ENCODE measurements at places on chromosomes 4 and X. TPM values are rescaled to one million over a fixed set of nuclear protein-coding genes. Genes with fewer than 3 reads are reported as not detected.

DNA sequence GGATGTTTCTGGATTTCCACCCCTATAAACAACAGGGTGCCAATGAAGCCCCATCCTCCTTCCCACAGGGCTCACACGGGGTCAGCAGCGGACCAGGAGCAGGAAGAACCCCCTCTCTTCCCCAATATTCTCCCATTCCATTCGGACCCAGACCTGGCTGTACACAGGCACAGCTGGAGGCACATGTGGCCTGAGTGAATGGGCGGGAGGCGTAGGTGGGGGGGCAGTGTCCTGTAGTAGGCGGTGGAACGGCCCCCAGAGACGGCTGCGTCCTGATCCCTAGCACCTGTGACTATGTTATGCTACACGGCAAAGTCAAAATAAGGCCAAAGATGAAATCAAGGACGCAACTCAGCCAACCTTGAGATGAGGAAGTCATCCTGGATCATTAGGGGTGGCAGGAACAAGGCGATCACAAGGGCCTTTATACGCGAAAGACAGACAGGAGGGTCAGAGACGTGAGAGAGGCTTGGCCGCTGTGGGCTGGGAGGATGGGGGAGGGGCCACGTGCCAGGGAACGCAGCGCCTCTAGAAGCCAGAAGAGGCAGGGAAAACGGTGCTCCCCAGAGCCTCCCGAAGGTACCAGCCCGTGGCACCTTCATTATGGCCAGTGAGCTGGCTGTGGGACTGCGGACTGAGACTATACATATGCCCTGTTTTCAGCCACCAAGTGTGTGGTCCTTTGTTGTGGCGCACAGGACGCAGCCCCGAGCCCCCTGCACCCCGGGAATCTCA lies 75.6 kb downstream of the WFS1 start:
- H3K36me3 ChIP-seq, result no peaks in the 10 kb centered on the region
- H3K4me3 ChIP-seq, result no peak overlapping the region
- H3K27ac ChIP-seq, result no peak overlapping the region
- H3K4me1 ChIP-seq, result no peaks in the 10 kb centered on the region
- DNase-seq, result no peak

DNA sequence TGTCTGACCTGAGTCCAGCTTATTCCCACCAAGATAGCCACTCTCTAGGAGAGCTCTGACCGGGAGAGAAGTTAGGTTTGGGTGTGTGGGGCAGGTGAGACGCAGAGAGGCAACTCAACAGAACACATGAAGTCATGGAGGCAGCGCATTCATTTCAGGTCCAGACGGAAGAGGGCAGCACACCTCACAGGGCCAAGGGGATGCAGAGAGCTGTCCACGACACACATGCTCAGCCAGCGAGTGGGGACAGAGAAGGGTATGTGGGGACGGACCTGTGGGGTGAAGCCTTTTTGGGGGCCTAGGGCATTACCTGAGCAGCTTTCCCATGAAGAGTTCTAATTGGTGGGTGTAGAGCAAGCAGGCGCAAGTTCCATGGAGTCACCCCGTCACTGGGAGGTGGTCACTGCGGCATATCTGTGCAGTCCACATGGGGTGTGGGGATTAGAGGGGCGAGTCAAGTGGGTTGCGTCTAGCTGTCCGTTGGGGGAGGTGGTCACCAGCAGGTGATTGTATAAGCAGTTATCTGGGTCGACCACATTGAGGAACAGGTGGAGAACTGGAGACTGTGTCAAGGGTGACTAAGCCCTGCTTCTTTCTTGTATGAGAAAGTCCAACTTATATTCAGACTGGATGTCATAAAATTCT lies 24.3 kb upstream of the UXT start:
- no peaks in the 10 kb centered on the region for H3K4me1 ChIP-seq
- no peak for DNase-seq

NXF3 gene
- total RNA-seq, result not detected

GRCh38 chr4:80610199-80610598 lies 274.7 kb downstream of the CFAP299 start:
- no peak for DNase-seq
- H3K36me3 ChIP-seq, result no peaks in the 10 kb centered on the region
- no peak overlapping the region for H3K4me3 ChIP-seq
- H3K4me1 ChIP-seq, result no peaks in the 10 kb centered on the region
- H3K27ac ChIP-seq, result no peak overlapping the region

DNA sequence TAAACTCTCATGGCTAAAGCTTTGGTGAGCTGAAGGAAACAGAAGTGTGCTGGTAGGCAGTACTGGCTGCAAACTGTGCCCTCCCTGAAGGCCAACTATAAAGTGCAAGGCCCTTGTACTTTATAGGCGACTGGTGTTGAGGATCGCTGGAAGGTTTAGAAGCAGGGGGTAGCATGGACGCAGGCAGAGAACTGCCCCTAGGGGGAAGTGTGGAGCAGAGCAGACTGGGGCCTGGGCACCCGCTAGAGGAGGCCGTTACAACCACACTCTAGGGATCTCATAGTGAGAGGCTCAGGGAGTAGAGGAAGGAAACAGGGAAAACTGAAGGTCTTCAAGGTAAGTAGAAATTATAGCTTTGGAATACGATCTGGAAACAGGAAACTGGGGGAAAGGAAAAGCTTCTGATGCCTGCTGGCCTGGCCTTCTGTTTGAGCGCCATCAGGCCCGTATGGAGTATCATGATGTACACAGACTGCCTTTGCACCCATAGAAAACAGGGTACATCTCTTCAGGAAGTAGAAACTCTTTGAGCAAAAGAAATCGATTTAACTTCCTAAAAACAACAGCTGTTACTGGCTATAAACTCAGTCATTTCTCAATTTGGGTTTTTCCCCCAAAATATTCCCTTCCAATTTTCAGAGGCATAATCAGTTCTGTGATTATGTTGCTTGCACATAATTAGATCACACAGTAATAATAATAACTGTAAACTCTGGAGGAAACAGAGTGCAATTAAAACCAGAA lies 23.9 kb upstream of the TMSB4X start:
- H3K36me3 ChIP-seq, result no peaks in the 10 kb centered on the region
- peak; percentile 87 for DNase-seq
- peaks cover 82% of the 10 kb centered on the region for H3K4me1 ChIP-seq
- H3K4me3 ChIP-seq, result peak overlapping the region; percentile 77
- H3K27ac ChIP-seq, result peak overlapping the region; percentile 97
- no peaks in the 10 kb centered on the region for H3K27me3 ChIP-seq

- no peak overlapping the region for H3K4me3 ChIP-seq
- H3K27ac ChIP-seq, result no peak overlapping the region
- no peaks in the 10 kb centered on the region for H3K4me1 ChIP-seq
- H3K36me3 ChIP-seq, result no peaks in the 10 kb centered on the region
- H3K27me3 ChIP-seq, result no peaks in the 10 kb centered on the region
- no peak for DNase-seq
Measured at GRCh38 chr4:144699565-144699964, 53.6 kb downstream of the HHIP start.

DNA sequence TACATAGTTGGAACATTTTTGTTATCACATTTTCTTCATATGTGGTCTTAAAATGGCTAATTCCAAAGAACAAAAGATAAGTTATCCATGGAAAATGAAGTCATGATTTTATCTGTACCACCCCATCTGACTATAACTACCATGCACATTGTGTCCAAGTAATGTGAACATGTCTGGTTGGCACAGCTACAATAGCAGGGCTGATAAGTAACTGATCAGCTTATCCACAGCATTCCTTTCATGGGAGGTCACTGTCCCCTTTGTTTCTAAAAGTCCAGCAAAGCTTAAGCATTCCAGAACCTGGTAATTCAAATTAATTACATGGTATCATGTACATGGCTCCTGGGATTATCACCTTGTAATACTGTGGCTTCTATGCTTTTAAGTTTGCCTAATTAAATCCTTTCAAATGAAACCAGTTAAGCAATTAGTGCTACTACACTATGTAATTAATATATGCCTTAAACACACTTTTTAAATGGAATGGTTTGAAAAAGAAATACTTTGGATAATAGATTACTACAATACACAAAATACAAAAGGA lies 21.1 kb upstream of the SORBS2 start:
- DNase-seq, result no peak
- no peak overlapping the region for H3K27ac ChIP-seq
- peaks cover 3% of the 10 kb centered on the region for H3K27me3 ChIP-seq
- H3K4me1 ChIP-seq, result no peaks in the 10 kb centered on the region
- H3K36me3 ChIP-seq, result no peaks in the 10 kb centered on the region

DNA sequence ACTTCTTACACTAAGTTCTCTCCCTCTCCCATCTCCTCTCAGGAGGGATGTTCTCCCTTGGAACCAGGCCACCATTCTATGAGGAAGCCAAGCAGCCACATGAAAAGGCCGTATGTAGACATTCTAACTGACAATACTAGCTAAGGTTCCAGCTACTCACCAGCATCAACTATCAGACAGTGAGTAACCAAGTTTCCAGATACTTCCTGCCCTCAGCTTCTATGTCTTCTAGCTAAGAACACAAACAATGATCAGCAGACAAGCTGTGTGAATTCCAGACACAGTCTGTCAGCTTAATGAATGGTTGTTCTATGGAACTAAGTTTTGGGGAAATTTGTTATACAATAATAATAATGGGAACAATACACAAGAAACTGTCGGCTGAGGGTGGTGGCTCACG lies 50.8 kb downstream of the SMIM14 start:
- H3K27me3 ChIP-seq, result no peaks in the 10 kb centered on the region
- DNase-seq, result no peak
- no peaks in the 10 kb centered on the region for H3K4me1 ChIP-seq
- H3K4me3 ChIP-seq, result no peak overlapping the region
- no peak overlapping the region for H3K27ac ChIP-seq

GRCh38 chrX:350534-351323 lies 32.1 kb upstream of the GTPBP6 start:
- H3K36me3 ChIP-seq, result peaks cover 13% of the 10 kb centered on the region
- H3K27me3 ChIP-seq, result no peaks in the 10 kb centered on the region
- H3K4me1 ChIP-seq, result peaks cover 3% of the 10 kb centered on the region
- no peak overlapping the region for H3K27ac ChIP-seq

CYLC1 gene
- total RNA-seq, result not detected

GRCh38 chr4:88793475-88793874 lies 95.8 kb upstream of the NAP1L5 start:
- H3K4me1 ChIP-seq, result peaks cover 18% of the 10 kb centered on the region
- no peak for DNase-seq
- H3K36me3 ChIP-seq, result peaks cover 3% of the 10 kb centered on the region
- no peak overlapping the region for H3K4me3 ChIP-seq

- H3K27me3 ChIP-seq, result no peaks in the 10 kb centered on the region
- peaks cover 15% of the 10 kb centered on the region for H3K36me3 ChIP-seq
- DNase-seq, result no peak
- no peak overlapping the region for H3K4me3 ChIP-seq
- H3K27ac ChIP-seq, result peak overlapping the region; percentile 43
Measured at GRCh38 chr4:56410247-56411062, 23.2 kb upstream of the AASDH start.

DNA sequence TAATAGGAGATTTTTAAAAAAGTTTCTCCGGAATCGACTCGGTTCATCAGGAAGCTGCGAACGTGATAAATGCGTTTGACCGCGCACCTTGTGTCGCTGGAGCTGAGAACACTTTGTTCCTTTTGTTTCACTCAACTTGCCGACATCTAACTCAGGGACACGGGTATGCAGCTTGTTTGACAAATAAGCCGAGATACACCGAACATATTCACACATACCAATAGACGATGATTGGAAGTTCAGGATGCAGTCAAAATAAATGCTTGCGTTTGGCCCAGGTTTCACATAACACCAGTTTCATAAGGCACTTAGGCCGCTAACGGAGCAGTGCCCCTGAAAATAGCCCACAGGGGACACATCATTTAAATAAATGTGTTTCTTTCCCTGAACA lies 932 bp upstream of the SHISA3 start:
- peak overlapping the region; percentile 22 for H3K27ac ChIP-seq
- H3K4me1 ChIP-seq, result peaks cover 25% of the 10 kb centered on the region
- peak overlapping the region; percentile 68 for H3K4me3 ChIP-seq
- no peak for DNase-seq

DNA sequence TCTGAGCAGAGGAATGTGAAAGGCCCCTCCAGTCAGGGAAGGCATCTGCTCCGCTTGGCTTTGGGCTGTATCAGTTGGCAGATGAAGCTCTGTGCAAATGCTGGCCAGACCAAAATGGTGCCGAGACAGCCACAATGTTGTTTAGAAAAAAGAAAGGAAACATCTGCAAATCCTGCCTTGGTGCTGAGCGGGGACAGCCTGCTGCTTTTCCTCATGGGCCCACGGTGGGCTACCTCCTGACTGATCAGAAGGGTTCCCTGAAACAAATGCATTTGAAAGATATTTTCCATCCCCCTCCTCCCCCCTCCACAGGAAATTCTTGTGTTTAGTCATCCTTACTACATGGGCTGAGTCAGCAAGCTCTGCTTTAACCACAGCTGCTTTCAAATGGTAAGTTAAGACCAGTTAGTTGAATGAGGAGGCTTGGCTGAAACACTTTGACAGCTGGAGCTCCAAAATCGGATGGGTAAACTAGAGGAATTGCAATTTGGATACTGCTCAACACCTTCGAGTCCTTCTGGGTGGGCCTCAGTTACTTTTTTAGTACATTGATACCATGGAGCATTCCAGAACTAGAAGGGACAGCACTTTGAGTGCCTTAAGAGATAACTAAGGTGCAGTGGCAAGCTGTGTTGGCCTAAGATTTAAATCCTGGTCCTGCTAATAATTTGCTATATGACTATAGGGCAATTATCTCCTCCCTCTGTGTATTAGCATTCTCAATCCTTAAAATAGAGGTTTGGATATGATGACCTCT lies 36.0 kb downstream of the PLAC1 start:
- peaks cover 2% of the 10 kb centered on the region for H3K36me3 ChIP-seq
- H3K4me3 ChIP-seq, result no peak overlapping the region
- H3K4me1 ChIP-seq, result peaks cover 23% of the 10 kb centered on the region

- H3K27me3 ChIP-seq, result no peaks in the 10 kb centered on the region
- no peaks in the 10 kb centered on the region for H3K36me3 ChIP-seq
- no peaks in the 10 kb centered on the region for H3K4me1 ChIP-seq
- DNase-seq, result no peak
Measured at GRCh38 chr4:125268068-125268755, 46.5 kb upstream of the FAT4 start.

- no peaks in the 10 kb centered on the region for H3K36me3 ChIP-seq
- no peak overlapping the region for H3K4me3 ChIP-seq
- no peak overlapping the region for H3K27ac ChIP-seq
- peaks cover 2% of the 10 kb centered on the region for H3K4me1 ChIP-seq
- DNase-seq, result no peak
- H3K27me3 ChIP-seq, result no peaks in the 10 kb centered on the region
Measured at GRCh38 chr4:14333616-14334015, 668.7 kb upstream of the CPEB2 start.

DNA sequence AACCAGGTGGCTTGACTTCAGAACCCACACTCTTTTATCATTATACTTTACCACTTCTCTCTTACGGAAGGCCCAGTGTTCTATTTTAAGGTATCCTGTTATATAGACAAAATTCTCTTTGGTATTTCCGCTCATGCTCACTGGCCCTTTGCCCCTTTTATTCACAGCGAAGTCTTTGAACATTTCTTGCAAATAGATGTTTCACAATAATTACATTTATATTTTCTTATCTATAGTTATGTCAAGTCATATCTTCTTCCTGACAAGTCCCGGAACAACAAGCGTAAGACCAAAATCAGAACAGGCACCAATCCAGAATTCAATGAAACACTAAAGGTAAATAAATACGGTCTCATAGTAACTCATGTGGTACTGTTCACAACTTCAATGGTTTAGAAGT lies 102.0 kb downstream of the SYTL5 start:
- H3K36me3 ChIP-seq, result no peaks in the 10 kb centered on the region
- DNase-seq, result no peak
- no peak overlapping the region for H3K27ac ChIP-seq
- H3K4me1 ChIP-seq, result peaks cover 9% of the 10 kb centered on the region

GLRB gene
- not detected for total RNA-seq

RNF150 gene
- total RNA-seq, result 0.05 TPM

SMAD1 gene
- 1.9 TPM for total RNA-seq

GRCh38 chrX:646228-646495 lies 15.6 kb downstream of the SHOX start:
- peaks cover 10% of the 10 kb centered on the region for H3K27me3 ChIP-seq
- H3K4me3 ChIP-seq, result no peak overlapping the region
- peaks cover 1% of the 10 kb centered on the region for H3K36me3 ChIP-seq
- H3K27ac ChIP-seq, result no peak overlapping the region
- DNase-seq, result no peak
